Left renal cortex interstitium (tissue), 4 donors: ENCODE measurements at places on chromosomes 16 and 17.

DNA sequence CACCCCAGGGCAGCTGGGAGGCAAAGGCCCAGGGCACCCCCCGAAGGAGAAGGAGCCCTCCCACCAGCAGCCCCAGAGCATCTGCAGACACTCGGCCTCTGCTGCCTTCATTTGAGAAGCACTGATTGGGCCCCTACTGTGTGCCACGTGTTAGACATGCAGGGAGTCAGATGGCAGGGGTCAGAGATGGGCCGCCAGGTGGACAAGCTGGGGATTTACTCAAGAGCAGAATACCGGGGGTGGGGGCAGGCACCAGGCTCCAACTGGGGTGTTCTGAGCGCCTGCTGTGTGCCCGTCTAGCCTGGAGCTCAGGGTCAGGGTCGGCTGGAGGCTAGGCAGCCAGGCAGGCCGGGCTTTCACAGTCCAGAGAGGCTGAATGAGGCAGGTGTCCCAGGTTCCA, 18.7 kb downstream of the TPSG1 start:
- no peak for DNase-seq

DNA sequence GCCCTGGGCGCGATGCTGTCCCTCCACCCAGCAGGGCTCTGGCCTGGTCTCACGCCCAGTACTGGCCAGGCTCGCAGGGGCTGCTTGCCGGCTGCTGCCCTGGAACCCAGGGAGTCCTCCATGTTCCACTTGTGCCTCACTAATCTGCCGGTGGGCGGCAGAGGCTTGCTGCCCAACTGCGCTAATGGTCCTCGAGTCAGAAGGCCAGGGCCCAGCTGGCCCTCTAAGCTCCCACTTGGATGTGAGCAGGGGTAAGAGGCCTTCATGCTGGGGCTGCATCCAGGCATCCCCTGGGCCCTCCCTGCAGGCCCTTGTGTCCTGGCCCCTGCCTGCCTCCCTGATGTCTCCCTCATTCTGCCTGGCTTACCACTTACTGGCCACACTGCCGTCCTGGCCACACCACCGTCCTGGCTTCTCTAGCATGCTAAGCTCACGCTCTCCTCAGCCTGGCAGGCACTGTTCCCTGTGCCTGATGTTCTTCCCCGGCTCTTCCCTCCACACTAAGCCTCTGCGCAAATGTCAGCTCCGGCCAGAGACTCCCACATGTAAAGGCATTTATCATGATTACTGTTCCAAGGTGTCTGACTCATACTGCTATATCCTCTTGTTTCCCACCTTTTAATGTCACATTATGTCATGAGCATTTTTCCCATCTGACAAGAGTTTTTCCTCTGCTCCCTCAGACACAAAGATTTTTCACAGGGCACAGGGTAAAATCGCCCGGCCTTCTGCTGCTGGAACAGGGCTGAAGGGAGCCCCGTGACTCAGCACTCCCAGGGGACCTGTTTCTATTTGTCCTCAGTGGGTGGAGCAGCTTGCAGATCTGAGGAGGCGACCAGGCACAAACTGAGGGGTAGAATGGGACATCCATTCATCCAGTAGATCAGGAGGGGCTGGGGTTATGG, 15.9 kb downstream of the B9D1 start:
- no peak for DNase-seq

DNA sequence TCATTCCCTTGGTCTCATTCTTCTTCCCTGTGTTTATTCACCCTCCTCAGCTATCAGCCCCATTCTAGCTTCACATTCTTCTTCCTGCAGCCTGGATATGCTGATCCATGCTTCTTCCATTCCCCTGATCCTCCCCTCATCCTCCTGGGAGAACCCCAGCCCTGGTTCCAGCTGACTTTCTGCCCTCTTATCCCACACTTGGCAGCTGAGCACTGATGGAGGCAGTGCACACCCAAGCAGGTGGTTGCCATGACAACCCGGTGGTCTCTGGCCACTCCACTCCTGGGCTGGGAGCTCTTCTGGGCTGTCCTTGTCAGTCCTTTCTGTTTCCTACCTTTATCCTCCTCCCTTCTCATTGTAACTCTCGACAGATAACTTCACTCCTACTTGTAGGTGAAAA, 16.7 kb upstream of the TUBG2 start:
- DNase-seq = no peak

- no peak for DNase-seq
These were observed 236.4 kb downstream of the KATNIP start for GRCh38 chr16:27786221-27786922.

DNA sequence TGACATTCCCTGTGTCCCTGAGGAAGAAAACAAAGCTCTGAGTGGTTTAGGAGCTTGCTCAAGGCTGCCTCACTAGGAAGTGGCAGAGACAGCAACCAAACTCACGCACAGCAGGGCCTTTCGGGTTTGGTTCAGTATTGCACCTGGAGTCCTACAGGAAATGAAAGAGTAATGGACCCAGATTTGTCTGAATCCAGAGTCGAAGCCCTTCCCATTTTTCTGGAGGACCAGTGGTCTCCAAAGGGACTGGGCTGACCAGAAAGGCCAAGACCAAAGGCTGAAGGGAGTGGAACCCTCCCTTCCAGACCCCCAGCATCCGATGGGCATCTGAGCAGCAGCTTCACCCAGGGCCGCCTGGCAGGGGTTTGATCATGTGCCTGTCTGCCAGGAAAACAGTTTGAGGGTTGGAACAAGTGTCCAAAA, 85.5 kb upstream of the RPL38 start:
- DNase-seq = no peak

- DNase-seq = no peak
These were observed 2.0 kb upstream of the TOP2A start for GRCh38 chr17:40419559-40420331.

DNA sequence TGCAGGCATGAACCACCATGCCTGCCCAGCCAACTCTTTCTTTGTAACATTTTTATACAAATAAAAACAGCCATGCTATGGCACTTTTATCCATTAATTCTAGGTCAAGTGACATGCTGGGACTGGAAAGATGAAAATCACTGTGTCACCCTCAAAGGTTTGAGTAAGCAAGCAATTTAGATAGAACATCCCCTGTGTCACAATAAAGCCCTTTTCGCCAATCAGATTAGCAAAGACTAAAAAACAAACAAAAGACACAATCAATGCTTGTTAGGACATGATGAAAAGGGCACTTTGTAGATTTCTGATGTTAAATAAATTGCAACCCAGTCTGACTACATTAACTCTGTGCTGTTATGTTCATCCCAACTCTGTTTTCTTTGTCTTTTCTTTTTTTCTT, 26.4 kb downstream of the CHP2 start:
- no peak for DNase-seq

- no peak for DNase-seq
These were observed 186.3 kb upstream of the SOX9 start for GRCh38 chr17:71934520-71934919.

DNA sequence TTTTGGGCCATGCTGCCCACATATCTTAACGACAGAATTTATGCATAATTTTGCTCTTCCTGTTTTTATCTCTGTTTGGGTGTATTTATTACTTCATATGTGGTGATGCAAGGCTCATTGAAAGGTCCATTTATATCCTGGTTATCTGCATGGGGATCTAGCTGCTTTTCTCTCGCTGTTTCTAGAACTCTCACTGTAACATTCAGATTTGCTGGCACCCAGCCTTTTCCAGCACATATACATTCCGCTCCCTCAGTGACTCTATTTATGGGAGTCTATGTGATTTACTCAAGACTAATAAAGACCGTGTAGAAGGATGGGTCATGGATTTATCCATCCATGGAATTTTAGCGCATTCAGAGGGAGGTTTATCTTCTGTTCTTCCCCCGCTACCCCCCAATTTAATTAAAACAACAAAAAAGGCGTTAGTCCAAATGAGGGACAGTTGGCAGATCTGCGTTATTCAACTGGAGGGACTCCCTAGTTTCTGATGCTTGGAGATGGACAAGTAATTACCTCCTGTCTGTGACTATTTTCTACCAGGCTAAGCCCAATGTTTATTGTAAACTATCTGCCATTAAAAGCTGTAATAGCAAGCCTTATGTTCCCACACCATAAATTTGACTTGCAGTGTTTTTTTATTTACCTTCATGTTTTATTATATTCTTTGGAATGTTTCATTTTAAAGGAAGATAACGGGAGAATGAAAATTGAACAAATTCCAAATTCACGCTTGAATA, 19.8 kb upstream of the MARCHF10 start:
- no peak for DNase-seq

DNA sequence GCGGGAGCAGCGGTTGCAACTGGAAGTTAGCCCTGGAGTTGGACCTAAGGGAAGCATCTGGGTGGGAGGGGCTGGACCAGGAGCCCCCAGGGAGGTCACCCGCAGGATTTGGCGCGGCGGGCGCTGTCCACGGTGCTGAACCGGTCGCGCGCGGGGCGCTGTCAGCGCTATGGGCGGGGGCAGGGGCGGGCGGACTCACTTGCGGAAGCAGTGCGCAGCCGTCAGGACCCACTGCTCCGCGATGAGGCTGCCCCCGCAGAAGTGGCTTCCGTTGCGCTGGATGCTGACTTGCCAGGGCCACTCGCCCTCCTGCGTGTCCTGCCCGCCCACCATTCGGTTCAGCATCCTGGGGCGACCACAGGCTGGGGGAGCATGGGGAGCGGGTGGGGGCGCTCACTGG, 4.5 kb downstream of the PRSS27 start:
- peak; percentile 27 for DNase-seq

GRCh38 chr17:64341181-64341580, 49.5 kb downstream of the PECAM1 start:
- no peak for DNase-seq

DNA sequence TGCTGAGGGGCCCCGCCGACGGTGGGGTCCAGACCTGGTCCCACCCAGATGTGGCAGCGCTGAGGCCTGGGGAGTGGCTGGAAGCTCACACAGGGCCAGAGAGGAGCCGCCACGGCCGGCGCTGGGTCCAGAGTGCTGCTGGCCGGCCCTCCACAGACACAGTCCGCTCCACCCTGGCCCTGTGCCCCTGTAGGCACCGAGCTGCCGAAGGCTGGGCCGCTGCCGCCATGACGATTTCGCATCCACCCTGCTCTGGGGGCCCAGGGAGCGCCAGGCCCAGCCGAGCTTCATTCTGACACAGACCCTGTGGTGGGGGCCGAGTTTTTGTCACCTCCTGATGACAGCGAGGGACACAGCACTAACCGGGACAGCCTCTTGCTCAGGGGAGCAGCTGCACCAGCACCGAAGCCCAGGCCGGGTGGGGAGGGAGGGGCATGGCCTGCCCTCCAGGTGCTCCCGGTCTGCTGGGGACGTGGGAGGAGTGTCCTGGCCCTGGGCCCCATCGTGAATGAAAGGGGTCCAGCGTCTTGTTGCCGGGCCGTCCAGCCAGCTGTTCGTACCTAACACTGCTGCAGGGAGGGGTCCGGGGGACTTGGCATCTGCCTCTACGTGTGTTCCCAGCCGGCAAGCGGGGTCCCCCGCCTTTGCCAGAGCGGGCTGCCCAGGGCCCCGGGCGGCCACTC, 27.1 kb upstream of the SSTR5 start:
- DNase-seq = no peak

DNA sequence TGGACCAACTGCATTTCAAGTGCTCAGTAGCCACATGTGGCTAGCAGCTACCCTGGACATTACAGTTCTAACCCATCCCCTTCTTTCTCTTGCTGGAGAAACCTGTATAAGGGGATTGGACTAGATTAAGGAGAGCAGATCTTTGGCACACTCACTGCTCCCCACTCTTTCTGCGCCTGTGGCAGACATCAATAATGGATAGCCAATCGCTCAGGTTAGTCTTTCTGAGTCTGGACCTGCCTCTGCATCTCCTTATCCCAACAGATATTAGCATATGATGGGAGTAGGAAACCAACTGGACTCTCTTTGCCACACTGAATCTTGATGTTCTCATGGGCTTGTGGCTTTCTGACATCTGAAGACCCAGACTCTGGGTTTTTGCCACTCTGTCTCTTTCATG, 81.7 kb downstream of the IRX5 start:
- no peak for DNase-seq

DNA sequence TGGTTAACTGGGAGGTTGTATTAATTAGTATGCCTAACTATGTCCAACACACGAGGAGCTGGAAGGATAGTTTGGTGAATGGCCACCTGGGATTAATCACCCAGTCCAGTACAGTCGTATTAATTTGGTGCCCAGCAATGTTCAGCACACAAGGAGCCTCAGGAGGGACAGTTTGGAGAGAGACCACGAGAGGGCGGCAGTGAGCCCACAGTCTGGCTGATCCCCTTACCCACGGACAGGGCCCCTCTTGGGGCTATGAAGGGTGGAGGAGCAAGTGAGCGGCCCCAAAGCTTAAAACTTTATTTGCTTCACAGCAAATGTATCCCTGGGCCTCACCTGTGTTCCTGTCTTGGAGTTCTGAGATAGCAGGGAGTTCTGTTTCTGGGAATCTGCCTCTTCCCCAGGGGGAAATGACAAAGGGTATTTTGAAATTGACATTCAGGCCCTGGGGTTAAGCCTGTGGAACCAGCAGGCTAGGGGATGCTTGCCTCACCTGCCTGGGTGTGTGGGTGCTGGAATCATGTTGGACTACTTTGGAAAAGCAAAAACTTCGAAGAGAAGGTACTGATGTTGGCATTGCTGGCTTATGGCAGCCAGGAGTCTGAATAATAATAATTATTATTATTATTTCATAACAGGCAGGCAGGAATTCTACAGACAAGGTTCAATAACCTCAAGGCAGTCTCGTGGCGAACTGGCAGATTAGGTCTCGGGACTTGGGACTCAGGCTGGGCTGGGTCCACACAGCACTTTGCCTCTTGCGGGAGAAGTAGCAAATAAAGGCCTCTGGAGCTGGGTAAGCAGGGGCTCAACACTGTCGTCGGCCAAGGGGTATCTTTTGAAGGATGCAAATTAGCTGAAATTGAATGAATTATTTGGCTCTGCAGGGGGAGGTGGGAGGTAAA, 227.6 kb upstream of the ASIC2 start:
- DNase-seq = peak; percentile 35

- DNase-seq = no peak
These were observed 122.2 kb downstream of the CCDC182 start for GRCh38 chr17:57622683-57623433.

DNA sequence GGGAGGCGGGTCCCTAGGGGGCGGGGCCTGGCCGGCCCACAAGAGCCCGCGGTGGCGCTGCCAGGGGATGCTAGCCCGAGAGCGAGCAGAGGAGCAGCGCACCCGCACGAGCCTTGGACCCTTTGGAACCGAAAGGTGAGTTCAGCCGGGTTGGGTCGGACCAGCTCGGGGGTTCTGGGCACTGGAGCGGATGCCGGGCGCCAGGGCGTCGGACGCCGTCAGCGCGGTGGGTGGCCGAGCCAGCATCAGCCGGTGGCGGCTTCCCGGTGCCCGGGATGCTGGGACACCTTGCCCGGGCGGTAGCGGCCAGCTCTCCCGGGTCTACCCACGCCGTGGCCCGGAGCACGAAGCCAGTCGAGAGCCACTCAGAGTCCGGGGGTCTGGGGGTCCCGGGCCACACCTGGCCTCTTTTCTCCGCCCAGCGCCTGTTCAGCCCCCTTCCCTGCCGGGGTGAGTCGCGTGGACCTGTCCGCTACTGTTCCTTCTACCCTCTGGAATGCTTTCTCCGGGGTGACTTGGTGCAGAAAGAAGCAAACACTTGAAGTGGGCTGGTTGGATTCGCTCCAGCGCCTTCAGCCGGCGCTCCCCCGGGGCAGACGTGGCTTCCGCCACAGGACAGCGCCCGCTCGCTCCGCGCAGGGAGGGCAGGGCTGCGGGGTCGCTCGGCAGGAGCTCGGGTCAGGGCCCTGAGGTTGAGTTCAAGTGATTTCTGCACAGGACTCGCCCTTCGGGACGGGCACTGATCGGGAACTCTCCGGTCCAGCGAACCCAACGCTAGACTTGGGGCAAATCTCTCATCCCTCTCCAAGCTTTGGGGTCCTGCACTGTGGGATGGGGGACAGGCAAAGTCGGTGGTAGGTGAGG, at the start of gene SCNN1G:
Gene SCNN1G, plus strand, starts transcription at position 67 of the 864 bp plus-strand sequence. CDS start 3,527 bp downstream, outside the sequence.
- DNase-seq = no peak

- no peak for DNase-seq
These were observed 10.3 kb downstream of the CTU2 start for GRCh38 chr16:88716601-88717001.

GRCh38 chr17:330993-331701, 21.5 kb downstream of the RPH3AL start:
- DNase-seq = no peak
